ENCODE measurements at places on chromosomes 3 and 15.

DNA sequence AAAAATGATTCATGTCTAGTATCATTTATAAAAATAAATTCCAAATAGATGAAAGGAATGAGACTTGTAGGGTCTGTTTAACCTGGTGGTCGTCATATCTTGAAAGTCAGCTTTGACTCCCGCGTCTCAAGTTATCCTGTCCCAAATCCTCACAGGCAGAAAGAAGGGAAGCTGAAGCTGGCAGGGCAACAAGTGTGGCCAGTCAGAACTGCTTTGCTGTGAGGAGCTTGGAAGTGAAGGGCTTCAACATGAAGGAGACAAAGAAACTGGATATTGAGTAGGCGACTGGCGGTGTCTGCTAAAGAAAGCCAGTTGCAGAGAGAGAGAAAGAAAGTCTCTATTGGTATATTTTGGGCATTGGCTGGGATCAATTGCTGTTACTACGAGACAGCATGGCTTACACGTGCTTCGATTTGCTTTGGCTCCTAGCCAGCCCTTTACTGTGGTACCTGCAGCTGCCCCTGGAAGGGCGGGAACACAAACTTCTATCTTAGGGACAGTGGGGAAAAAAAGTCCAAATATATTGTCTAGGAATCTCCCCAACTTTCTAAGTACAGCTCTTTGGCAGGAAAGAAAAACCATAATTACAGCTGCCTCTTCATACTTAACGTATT, 107.2 kb downstream of the CHST2 start:
- DNase-seq = no peak

GRCh38 chr3:117600112-117600511, 890.5 kb downstream of the TUSC7 start:
- no peak for DNase-seq

- no peak for DNase-seq
Observed at GRCh38 chr15:91929509-91929908, 76.0 kb downstream of the SLCO3A1 start.

GRCh38 chr3:141876891-141877621, 613 bp downstream of the ATP1B3 start:
- peak; percentile 88 for DNase-seq

DNA sequence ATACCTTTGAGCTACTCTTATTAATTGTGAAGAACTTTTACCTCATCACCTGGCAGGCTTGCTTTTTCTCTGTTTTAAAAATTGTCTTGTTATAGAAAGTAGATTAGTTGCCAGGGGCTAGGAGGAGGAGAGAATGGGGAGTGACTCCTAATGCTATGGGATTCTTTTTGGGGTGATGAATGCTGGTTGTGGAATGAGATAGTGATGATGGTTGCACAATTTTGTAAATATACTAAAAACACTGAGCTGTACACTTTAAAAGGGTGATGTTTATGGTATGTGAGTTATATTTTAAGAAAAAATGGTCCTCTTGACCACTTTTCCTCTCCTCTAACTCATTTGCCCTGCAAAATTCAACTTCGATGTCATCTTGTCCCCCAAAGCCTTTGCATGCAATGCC, 31.8 kb upstream of the LRIG1 start:
- DNase-seq = no peak

GRCh38 chr3:112777811-112778210, 68.9 kb downstream of the CD200R1L start:
- DNase-seq = no peak

DNA sequence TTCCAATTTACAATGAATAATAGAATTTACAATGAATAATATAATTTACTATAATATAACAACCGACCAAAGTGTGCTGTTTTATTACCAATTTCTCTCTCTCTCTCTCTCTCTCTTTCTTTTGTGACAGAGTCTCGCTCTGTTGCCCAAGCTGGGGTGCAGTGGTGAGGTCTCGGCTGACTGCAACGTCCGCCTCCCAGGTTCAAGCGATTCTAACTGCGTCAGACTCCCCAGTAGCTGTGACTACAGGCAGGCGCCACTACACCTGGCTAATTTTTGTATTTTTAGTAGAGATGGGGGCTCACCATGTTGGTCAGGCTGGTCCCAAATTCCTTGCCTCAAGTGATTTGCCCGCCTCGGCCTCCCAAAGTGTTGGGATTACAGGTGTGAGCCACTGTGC, 17.0 kb upstream of the CCNL1 start:
- DNase-seq = no peak

- no peak for DNase-seq
Observed at GRCh38 chr3:16253601-16254000, 11.1 kb downstream of the DPH3 start.

GRCh38 chr3:39088456-39088855, 19.0 kb downstream of the GORASP1 start:
- DNase-seq = no peak

- DNase-seq = no peak
Observed at GRCh38 chr15:76381366-76381765, 44.8 kb downstream of the ISL2 start.

- DNase-seq = no peak
Observed at GRCh38 chr3:135444058-135444457, 521.5 kb upstream of the PPP2R3A start.

- no peak for DNase-seq
Observed at GRCh38 chr3:178602856-178603255, 66.6 kb downstream of the KCNMB2 start.

- DNase-seq = peak; percentile 78
Observed at GRCh38 chr3:50525987-50526386, 22.6 kb upstream of the CACNA2D2 start.

DNA sequence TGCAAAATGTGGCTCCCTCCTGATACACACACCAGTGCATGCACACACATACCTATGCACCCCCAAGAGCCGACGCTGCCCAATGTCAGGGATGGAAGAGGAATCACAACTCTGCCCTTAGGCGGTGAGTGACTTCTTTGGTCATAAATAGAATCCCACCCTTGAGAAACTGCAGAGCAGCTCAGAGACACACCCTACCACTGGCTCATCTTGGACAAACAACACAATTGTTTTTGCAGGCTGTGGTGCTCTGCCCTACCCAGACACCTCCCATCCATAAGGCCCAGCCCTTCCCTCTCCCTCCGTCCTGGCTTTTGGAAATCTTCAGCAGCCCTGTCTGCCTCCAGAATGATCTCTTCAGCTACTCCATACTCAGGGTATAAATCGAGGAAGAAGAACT, 73.8 kb upstream of the HRH1 start:
- no peak for DNase-seq

DNA sequence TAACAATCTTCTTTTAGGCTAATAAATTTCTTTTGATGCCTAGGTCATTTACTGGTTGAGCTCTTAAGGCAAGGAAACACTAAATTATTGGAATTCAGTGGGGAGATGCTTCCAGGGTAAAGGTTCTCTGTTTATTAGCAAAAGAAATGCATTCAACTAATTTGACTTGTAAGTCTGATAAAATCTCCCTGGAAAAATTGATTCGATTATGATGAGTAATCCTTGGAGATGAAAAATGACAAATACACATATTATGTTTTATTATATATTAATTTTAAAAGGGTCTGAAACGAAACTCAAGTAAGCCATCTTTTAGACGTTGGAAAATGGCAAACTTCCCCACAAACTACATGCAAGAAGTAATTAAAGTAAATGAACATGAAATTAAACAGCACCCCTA, 328.0 kb downstream of the FOXP1 start:
- DNase-seq = no peak

- no peak for DNase-seq
Observed at GRCh38 chr3:121989943-121990342, 32.1 kb downstream of the ILDR1 start.

- peak; percentile 69 for DNase-seq
Observed at GRCh38 chr15:89971592-89971997, 29.5 kb upstream of the ZNF710 start.

DNA sequence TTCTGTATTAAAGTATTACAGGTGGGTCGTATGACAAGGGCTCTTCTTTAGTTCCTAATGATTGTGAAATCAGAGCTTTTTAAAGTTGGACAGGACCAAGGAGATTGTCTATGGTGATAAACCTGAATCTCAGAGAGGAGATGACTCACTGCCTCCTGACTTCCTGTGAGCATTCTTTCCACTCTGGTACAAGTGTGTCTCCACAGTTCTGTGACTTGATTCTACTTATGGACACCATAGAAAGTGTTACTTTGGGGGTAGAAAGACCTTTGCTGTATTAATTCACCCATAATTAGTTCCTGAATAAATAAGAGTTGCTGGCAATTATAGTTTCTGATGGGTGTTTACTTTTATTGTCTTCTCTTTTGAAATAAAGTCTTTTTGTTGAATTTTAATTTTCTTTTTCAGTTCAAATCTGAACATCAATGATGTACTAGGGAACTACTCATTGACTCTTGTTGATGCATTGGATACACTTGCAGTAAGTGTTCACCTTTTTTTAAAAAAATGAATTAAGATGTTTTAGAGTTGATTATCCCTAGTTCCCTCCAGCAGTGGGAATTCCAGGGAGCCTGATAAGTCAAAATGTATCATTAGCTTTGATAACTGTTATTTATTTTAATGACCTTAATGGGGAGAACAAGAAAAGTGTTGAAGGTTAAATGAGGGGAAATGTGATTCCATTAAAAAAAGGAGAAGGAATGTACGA, 7.4 kb downstream of the EDEM1 start:
- DNase-seq = no peak

DNA sequence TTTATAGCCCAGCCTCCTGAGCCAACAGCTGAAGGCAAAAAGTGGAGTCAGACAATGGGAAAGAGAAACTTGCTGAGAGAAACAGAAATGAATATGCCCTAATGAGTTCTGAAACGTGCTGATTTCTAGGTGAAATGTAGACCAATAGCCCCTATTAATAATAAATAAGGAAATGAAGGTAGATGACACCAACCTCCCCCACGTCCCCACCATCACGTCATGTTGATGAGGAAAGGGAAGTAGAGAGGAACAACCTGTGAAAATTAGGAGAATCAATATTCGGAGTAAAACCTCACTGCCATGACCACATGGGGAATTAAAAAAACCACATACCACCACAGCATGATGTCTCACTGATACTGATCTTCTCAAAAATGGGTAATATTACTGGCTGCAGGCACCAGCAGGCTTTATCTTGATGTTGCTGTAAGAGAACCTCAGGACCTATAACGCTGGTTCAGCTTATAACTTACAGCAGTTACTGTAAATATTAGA, 64.0 kb downstream of the KAT2B start:
- DNase-seq = peak; percentile 61

DNA sequence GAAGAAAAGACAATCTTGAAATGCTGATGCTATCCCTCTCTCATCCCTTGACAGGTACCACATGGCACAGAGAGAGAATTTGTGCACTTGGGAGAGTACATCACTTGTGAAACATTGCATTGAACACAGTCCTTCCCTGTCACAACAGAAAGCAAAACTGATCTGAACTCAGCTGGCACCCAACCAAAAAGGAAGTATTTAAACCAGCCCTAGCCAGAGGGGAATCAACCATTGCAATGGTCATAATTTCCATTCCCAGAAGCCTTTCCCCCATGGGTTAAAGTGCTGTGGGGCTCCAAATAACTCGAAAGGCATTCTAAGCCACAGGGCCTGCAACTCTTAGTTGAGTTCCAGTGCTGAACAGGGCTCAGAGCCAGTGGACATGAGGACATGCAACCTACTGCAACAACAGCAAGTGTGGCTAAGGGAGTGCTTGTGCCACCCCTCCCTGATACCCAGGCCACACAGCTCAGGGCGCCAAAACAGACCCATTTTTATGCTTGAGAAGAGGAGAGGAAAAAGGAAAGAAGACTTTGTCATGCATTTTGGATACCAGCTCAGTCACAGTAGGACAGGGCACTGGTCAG, 530.8 kb upstream of the BCHE start:
- no peak for DNase-seq

- no peak for DNase-seq
Observed at GRCh38 chr3:53238051-53238850, 17.6 kb downstream of the TKT start.

- DNase-seq = no peak
Observed at GRCh38 chr3:68220832-68221231, 566.4 kb upstream of the SUCLG2 start.

DNA sequence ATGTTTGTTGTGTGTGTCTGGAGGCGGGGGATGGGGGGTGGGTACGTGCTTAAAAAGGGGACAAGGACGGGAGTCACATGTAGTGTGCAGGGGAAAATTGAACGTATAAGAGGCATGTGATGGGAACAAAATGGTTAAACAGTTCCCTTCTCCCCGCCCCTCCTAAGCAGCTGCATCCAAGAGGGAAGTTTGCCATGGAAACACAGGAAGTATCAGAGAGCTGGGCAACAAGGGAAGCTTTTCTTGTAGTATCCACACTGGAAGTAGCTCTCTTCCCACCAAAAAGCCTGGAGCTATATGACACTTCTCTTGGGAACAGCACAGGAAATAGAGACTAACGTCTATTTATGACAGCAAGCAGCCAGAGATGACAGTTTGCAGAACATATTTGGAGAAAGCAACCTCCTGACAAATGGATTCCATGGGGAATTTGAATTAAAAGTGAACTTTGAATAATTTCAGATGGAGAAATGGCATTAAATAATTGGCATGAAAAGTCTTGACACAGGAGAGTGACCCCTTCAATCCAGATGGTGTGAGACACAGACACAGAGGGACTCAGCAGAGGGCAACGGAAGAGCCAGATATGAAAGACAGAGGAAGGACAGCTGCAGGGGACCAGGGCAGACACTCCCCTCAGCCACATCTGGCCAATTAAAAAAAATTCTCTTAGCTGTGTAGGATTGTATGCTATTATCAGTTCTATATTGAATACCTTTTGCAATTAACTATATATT, 294.2 kb upstream of the TBL1XR1 start:
- DNase-seq = no peak

DNA sequence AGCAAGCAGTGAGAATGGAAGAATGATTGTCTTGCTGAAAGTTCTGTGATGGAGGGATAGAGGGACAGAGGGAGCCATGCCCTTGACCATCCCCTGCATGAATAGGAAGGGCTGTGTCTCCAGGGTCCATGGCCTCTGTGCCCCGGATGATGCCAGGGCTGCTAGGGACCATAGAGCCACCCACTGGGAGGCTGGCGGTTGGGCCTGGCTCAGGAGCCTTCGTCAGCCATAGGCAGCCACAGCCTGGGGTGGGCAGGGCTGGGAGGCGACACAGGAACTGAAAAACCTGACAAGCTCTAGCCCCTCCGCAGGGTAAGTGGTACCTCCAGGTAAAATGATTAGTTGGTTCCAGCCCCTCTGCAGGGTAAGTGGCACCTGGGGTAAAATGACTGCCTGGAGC, 19.1 kb upstream of the LAMP3 start:
- no peak for DNase-seq

- no peak for DNase-seq
Observed at GRCh38 chr3:63232764-63233396, 45.2 kb upstream of the SYNPR start.
